Chondrocyte (in vitro differentiated cells): ENCODE measurements at places on chromosomes 2 and 18. TPM values are rescaled to one million over a fixed set of nuclear protein-coding genes. Genes with fewer than 3 reads are reported as not detected.

GRCh38 chr2:208300847-208301618, 35.0 kb downstream of the PIKFYVE start:
- DNase-seq: no peak
- no peak overlapping the region for H3K27ac ChIP-seq
- peaks cover 5% of the 10 kb centered on the region for H3K4me1 ChIP-seq
- no peak overlapping the region for H3K4me3 ChIP-seq

- peaks cover 13% of the 10 kb centered on the region for H3K27me3 ChIP-seq
- no peak overlapping the region for H3K27ac ChIP-seq
- no peak overlapping the region for H3K4me3 ChIP-seq
- DNase-seq: no peak
- H3K36me3 ChIP-seq: peaks cover 3% of the 10 kb centered on the region
- peaks cover 14% of the 10 kb centered on the region for H3K4me1 ChIP-seq
Observed at GRCh38 chr2:100643467-100643866, 80.7 kb downstream of the PDCL3 start.

DNA sequence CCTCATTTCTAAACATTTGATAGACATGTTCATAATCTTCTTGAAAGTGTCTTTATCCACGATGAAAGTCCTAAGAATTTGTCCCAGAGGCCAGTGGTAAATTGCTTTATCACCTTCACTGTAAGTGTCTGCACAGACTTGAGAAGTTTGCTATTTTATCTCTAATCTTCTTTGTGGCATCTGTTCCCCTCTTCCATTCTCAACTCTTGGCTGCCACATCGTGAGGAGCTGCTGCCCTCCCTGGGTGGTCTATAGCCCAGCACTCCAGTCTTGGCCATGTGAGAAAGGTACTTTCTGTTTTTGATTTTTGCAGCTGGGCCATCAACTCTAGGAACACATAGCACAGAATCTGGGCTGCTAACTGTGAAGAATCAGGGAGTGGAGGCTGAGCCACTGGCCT, 45.5 kb downstream of the SLC14A2 start:
- H3K27ac ChIP-seq: no peak overlapping the region
- DNase-seq: no peak
- peaks cover 25% of the 10 kb centered on the region for H3K4me1 ChIP-seq
- no peaks in the 10 kb centered on the region for H3K36me3 ChIP-seq
- no peaks in the 10 kb centered on the region for H3K27me3 ChIP-seq

Gene CYP27C1
- 11.7 to 17.2 TPM (median 13.4 TPM) in 3 replicates for total RNA-seq

Gene ARHGEF33
- total RNA-seq: 0.28 to 0.87 TPM (median 0.51 TPM) in 3 replicates
